ENCODE measurements at places on chromosomes 3 and 15.
A peak's percentile ranks its signal among the peaks of the same experiment; 100 is the strongest.

DNA sequence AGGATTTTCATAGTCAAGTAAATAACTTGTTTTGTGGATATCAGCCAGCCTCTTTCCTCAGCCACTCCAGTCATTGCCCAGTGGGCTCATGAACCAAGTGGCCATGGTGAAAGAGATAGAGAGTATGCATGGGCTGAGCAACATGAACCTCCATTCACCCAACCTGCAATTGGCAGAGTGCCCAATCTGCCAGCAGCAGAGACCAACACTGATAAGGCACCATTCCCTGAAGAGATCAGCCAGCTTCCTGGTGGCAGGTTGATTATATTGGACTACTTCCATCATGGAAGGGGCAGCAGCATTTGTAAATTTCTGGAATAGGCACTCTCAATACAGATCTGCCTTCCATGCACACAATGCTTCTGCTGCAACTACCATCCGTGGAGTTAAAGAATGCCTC is 10.3 kb upstream of the MCF2L2 start:
- no peak for DNase-seq

DNA sequence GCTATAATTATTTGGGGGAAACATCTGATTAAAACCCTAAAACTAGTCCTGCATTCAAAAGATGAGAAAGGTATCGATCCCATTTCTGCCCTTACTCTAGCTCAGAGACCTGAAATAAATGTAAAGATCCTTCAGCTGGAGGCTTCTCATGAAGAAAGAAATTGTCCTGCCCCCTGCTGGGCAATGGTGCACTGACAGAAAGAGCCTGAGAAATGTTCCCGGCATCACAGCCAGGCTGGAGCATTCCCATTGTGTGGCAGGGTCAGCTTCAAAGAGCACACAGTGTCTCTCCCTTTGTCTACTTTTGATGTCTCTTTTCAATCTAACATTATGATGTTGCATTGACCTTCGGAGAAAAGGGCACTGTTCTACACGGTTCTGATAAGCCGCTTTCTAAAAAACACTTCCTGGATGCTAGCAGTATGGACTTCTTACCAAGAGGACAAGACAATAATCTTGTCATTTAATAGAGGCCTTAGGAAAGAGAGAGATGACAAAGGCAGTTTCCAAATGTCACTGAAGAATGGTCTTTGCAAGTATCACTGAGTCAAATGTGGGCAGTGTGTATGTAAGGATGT is 287.5 kb downstream of the MAGI1 start:
- DNase-seq = peak; percentile 16

DNA sequence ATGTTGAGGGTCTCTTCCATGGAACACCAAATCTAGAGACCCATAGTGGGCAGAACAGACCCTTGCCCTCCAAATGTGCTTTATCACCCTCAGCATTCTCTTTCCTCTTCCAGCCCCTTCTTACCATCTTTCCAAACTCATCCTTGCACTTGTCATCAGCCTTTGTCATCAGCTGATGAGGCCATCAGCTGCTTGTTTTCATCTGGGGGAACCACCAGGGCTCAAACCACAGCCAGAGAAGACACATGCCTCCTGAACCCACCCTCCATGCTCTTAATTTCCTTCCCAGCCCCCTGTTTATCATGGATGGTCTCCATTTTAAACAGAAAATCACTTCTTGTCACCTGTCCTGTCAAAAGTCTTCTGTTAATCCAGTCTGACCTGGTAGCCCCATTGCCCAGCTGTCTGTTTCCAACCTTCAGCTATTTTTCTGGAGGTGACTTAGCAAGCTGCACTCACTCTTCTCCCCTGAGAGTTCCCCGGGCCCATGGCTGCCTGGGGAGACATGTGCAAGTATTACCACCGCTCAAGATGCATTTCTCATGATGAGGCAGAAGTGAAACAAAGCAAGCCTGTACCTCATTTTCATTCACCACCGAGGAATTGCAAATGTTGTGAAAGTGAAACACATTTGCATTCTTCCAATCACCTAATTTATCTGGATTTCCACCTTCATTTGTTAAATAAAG is 14.7 kb upstream of the SYNM start:
- DNase-seq = no peak

DNA sequence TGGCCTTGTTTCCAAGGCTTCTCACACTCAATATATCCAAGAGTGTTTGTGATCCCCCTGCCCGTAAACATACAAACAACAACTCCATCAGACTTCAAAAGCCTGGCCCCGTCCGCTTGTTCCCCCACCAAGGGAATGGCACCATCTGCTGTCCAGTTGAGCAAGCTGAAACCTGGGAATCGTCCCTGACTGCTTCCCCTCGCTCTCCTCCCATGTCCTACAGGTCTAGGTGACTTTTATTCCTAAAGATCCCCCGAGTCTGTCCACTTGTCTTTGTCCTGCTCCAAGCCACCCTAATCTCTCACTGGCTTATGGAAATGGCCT is 27.9 kb upstream of the FAM174B start:
- peak; percentile 68 for DNase-seq

DNA sequence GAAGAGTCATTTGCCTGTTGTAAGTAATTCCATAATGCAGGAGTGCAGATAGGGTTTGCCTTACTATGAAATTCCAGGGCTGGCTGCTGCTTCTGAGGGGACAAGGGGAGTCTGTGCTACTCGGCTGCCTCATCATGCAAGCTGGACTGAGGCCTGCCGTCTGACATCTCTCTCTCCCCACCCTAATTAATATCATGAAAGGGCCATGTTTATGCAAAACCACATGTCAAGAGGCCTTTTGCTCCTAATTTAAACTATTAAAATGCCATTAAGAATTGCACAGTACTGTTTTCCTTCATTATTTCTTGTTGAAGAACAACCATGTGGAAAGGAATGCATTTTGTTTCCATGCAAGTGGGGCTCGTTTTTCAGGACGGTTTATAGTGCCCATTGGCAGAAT is 26.3 kb downstream of the CHST2 start:
- no peak for DNase-seq

- no peak for DNase-seq
These were observed 6.6 kb downstream of the OXTR start for GRCh38 chr3:8762607-8763377.

- DNase-seq = no peak
These were observed 98.9 kb downstream of the MAGI1 start for GRCh38 chr3:65939801-65940246.

DNA sequence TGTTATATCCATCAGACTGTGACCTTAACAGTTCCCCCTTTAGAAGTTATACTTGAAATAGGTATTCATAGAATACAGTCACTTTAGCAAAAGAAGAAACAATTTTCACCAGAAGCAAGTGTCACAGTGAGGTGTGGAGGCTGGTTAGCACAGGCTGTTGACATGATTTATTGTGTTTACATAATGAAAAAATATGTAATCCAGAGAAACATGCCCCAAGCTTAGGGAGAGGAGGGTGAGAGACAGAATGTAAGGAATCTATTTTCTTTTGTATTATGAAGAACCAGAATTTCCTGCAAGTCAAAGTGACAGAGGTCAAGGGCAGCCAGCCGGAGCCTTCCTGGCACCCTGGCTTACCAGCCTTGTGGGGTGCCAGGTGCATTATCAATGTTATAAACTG is 4.0 kb downstream of the IL12A start:
- DNase-seq = no peak

- peak; percentile 79 for DNase-seq
These were observed 79.1 kb upstream of the MEF2A start for GRCh38 chr15:99486371-99487336.

DNA sequence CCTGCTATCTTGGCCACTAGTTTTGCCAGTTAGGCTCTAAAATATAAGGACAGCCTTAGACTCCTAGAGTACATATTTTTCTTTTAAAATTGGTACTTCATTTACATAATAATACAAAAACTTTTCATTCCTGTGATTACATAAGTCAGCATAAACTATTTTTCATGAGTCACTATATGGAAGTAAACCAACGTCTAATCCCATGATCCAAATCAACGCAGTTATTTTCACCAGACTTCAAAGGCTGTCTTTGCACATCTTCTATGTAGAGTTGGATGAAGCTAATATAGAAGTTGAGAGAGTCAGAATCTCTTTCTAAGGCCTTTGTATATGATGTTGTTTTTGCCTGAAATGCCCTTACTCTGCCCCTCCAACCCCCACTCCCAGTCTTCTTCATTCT is 7.6 kb upstream of the MFSD1 start:
- DNase-seq = no peak

DNA sequence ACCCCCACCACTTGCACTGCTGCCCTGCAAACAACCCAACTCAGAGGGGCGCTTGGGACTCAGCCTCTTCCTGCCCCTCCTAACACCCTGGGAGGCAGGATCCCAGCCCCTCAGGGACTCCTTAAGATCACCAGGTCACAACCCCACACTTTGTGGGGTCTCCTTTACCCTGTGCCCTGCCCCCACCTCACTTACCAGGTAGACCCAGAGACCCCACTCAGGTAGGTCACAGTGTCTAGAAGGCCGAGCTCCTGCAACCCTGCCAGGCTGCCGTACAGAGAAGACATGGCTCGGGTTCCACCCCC is 9.1 kb downstream of the PLA2G4F start:
- DNase-seq = no peak

- DNase-seq = no peak
These were observed 134.6 kb downstream of the LRRC28 start for GRCh38 chr15:99385865-99386264.
